ENCODE measurements at places on chromosomes 7 and 10.

- DNase-seq, result no peak
Observed at GRCh38 chr10:119449760-119450461, 92.6 kb downstream of the RGS10 start.

- DNase-seq, result no peak
Observed at GRCh38 chr7:20026762-20027161, 190.4 kb downstream of the MACC1 start.

DNA sequence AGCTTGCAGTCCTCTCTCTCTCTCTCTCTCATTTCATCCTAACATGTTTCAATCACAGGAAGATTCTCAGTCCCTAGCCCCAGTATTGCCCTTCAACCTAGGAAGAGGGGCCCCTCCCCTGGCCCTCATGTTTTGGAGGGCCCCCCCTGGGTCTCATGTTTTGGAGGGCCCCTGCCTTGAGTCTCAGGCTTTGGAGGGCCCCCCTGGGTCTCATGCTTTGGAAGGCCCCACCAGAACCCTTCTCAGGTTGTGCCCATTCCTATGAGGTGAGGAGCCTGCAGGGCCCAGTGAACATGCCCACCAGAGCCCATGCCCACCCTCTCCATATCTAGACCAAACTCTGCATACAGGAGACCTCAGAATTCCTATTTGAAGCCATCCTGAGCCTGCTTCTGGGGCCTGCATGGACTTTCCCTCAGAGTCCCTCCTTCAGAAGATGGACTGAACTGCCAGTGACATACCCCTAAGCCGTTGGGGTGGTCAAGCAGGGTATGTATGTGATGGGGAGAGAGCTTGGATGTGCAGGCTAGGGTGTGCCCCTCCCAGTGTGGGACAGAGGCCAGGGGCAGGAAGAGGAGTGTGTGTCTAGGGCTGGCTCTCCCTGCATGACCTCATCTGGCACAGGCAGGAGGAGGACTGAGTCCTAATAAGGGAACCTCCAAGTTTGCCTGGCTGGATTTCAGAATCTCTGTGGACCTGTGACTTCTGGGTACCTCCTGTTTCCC, 8.1 kb upstream of the VDAC2 start:
- DNase-seq, result no peak

DNA sequence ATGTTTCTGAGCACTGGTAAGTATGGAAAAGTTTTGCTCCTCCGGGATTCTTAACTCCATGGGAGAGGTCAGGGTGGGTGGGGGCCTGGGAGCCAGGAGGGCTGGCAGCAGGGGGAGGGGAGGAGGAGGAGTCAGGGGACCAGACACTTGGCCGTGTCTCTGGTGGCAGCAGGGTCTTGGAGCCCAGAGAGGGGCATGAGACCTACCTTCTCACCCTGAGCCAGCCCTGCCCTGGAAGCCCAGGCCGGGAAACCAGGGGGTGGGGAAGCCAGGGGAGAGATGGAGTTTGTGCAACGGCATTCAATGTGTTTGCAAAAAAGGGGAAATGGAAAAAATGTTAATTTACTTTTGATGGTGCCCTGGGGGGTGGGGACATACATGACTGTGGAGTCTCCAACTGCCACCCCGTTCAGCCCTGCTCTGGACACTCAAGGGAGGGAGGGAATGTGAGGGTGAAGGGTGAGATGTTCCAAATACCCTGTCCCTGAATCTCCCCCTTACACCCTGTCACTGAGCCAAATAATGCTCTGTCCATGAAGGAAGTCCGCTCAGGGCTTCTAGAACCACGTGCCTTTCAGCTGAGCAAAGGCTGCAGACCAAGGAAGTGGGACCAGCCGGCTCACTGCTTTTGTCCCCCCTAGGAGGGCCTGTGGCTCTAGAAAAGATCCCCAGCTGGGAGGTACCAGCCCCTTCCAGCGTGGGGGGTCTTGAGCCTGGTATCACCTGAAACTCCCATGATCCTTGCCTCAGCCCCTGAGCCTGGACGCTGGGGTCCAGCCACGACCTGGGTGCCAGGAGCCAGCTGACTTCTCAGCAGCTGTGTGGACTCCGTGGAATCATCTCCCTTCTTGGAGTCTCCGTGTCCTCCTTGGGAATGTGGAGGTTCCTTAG, 48.3 kb downstream of the TMEM270 start:
- DNase-seq, result no peak

DNA sequence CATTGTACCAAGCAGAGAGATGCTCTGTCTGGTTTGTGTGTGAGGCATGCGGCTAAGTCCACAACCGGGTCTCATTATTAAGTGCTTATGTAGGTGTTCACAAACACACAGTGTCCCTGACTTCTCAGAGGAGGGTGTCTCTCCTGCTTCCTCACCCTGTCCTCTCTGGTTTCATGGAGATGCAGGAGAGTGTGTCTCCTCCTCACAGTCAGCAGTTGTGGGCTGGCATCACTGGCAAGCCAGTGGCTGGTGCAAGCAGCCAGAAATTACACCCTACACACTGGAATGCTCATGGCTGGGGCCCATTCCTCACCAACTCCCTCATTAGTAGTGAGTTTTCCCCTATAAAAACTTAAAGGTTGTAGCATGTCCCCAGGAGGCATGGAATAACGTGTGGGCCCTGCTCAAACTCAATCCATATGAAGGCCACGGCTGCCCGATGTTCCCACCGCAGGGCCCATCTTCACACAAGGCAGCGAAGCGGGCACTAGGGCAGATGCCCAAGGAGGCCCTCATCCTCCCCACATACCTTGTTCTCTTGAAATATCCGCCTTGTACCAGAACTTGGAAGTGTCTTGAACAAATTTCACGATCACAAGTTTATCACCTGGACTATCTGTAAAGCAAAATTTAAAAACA, 280.1 kb downstream of the TNS3 start:
- no peak for DNase-seq

DNA sequence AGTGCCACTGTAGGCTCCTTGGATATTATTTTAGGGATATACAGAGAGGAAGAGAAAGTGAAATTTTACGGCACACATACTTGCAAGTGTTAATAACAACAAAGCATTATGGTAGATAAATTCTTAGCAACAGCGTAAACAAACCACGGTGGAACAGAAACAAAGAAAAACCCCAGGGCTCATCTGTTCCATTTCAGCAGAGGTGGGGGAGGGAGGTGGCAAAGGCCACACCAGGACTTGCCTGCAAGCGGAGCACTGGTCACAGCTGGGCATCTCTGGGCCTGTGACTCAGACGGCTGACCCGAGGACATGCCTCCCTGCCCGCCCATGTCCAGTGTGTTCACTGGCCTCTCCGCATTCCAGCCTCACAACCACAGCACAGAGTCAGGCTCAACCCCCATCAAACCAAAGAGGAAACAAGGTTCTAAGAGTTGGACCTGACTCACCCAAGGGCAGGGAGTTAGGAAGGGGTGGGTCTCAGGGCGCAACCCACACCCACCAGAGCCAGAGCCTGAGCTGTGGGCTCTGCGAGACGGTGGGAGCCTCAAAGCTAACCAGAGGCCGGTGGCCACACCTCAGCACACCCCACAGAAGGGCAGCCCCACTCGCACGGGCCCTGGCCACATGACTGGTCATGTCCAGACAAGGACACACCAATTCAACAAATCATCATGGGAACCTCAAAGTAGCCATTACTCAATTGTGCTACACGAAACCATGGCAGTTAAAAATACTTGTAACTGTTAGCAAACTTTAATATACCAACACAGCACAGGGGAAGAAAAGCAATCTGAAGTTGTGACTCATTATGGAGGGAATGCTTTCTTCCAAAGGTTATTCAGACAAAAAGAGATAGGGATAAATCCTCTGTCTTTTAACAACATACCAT, 10.7 kb downstream of the ESYT2 start:
- peak; percentile 99 for DNase-seq

GRCh38 chr7:44111761-44112160, 7.6 kb downstream of the AEBP1 start:
- no peak for DNase-seq

DNA sequence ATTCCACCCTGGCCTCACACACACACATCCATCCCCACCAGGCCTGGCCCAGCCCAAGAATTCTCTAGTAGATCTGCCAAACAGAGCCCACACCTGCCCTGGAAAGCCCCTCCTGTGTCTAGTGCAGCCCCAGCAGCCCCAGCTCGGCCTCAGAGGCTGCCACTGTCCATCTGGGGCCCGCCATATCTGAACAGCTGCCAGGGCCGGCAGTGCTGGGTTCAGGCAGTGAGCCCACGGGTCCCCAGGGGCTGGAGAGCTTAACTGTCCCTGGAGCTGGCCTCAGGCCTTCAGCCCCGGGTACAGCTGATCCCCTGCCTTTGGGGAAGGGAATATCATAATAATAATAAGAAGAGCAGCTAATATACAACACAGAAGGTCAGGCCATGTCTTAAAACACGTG, 574 bp downstream of the MYL10 start:
- no peak for DNase-seq

DNA sequence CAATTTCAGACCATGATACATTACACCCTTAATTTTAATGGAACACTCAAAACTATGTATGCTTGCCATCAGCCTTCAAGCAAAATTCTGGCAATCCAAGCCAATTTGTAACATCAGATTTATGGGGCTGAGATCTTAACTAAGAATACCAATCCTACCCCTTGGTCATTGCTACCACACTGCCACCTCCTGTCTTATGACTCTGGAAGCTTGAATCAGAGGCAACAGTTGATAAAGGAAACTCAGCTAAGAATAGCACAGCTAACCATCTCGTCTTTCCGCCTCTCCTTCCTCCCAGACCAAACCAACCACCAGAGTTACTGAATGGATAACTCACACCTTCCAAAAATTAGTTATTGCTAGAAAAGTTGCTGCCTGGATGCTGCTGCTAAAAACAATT, 7.4 kb downstream of the IGF2BP3 start:
- DNase-seq, result no peak

DNA sequence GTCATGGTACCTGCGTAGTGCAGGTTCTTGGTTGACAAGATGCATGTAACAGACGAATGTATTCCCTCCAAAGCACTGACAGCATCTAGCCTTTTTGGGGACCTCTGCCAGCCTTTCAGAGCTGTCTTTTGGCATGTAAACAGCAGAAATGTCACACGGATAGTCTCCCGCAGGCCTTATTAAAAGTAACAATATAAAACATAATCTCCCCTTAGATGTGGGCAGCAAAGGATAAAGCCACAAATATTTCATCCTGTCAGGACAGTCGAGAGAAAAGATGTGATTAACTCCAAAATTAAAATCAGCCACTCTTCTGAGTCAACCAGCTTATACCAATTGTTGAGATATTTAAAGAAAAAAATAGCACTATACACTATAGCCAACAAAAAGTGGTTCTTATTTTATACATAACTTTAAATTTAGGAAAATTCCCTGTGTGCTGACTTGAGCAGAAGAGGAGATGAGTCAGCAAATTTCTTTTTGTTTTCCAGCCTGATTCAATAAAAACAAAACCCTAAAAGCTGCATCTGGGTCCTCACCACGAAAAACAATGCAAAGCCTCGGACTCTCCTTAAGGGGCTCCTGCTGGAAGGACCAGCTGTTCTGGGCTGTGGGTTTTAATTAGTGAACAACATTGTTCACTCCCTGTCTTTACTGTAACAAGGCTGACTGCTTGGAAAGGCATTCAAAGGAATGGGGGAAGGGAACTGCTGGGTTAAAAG, 240.2 kb downstream of the ADAM12 start:
- DNase-seq, result no peak

DNA sequence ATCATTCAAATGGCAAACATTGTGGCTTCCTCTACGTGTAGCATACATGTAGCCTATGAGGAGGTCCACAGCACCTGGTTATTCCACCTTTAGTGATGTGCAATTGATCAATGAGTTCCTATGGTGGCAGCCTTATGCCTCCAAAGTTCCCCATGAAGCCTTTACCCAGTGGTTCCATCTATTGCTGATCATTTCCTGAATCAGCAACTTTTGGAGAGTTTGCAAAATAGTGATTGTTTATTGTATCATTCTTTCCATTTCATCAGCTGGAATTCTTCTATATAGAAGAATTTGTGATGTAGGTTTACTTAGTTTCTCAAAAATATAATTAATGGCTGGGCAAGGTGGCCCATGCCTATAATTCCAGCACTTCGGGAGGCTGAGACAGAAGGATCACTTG, 380.2 kb upstream of the MKI67 start:
- DNase-seq, result no peak

- DNase-seq, result no peak
Observed at GRCh38 chr7:155728116-155728515, 83.7 kb downstream of the RBM33 start.

DNA sequence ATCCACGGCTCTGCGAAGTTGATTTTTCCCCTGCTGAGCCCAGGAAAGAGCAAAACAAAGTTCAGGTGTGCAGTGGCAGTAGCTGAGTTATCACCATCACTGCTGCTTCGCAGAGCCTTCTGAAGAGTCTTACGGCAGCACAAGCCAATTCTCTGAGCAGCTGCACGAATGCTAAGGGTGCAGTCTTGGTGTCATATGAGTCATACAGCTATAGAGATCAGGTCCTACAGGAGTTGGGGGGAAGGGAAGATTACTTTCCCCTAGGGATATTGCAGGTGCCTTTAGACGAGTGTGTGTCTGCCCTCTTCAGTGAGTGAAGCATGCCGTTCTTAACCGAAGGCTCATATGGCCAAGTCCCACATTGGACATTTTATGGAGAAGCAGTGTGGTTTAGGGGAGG, 227.8 kb downstream of the CELF2 start:
- no peak for DNase-seq

DNA sequence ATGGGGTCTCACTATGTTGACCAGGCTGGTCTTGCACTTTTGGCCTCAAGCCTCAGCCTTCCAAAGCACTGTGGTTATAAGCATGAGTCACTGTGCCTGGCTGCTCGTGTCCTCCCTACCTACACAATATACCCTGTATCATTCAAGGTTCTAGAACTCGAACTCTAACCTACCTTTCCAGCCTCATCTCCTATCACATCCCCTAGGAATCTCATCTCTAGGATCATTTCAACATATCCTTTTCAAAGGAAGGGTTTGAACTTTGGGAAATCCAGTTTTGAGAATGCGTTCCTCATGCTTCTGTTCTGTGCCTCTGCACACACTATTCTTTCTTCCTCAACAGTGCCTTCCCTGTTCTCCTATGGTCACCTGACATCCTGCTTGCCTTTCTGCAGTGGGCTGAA, 87.8 kb upstream of the RHEB start:
- no peak for DNase-seq

GRCh38 chr10:93799155-93799708, 41.5 kb downstream of the LGI1 start:
- no peak for DNase-seq

DNA sequence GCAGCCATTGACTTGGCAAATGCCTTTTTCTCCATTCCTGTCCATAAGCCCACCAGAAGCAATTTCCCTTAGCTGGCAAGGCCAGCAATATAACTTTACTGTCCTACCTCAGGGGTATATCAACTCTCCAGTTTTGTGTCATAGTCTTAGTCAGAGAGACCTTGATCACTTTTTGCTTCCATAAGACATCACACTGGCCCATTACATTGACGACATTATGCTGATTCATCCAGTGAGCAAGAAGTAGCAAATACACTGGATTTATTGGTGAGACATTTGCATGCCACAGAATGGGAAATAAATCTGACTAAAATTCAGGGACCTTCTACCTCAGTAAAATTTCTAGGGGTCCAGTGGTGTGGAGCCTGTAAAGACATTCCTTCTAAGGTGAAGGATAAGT, 649.7 kb upstream of the ANKRD30A start:
- no peak for DNase-seq

DNA sequence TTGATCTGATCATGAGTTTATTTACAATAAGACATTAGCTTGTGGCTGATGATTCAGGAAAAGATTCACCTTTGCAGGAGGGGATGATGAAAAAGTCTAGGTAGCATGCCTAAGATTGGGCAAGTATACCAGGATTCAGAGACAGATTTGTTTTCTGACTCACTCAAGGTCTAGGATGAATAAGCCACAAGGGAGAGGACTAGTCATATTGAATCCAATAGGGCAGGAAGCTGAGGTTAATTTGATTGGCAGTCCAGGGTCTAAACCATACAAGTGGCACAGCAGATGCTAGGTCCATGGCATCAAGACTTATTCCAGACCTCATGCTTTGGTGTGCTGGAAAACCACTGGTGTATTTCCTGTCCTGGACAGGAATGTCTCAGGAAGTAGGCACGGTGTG, 1133.4 kb downstream of the XPNPEP1 start:
- no peak for DNase-seq

Measured in Panc1 (cell line).